ENCODE measurements at places on chromosomes 12 and 14.

DNA sequence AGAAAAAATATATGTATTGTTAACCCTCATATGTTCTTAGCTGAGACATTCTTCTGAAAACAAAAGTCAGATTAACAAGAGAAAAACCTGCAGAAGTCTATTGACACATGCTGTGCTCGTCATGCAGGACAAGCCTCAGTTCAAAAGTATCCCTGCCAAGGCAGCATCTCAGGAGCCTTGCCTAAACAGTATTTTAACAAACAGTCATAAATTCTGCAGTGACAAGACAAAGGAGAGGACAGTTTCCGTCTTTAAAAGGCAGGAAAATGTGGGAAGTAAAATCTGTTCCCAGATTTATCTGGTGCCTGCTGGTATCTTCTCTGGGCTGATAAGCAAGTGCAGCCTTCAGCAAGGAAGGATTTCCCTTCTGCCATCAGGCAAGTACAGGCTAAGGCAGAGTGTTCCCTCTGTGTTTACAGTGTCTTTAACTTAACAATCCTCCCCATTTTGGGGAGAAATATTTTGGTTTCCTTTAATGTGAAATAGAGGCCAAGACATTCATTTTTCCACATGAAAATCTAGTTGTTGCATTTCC is 480.2 kb upstream of the CCDC196 start:
- DNase-seq, result no peak

DNA sequence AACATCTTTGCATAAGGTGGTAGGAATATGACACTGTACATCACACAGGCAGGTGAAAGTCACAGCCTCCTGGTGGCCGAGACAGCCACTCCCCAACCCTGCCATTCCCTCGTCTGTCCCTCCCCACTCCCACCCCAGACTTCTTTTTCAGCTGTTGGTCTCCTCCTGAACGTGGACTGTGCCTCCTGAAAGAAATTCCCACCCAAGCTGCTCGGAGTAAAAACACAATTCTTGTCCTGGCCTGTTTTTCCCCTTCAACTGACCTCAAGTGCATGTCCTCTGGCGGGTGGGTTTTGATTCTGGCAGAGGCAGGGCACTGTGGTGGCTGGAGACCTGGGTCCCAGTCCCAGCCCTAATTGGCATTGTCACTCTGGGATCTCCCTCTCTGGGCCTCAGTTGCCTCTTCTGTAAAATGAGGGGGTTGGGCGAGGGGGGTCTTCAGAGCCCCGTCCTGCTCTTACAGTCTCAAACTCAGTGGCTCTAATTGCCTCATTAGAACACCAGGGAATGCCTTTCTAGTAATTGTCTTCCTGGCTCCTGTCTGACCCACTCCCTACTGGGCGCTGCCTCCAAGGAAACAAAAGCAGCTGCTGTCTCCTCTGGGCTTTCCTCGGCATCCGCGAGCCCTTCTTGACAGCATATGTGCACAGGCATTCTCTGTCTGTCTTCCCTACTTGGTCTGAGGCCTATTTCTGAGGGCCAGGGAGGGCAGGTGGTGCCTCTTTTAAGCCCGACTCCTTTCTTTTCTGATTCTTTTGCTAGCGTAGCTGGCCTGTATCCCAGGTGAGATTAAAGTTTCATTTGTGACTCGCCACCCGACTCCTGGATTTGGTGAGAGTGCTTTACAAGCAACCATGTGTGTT is 186.6 kb upstream of the RMST start:
- DNase-seq, result peak; percentile 85

DNA sequence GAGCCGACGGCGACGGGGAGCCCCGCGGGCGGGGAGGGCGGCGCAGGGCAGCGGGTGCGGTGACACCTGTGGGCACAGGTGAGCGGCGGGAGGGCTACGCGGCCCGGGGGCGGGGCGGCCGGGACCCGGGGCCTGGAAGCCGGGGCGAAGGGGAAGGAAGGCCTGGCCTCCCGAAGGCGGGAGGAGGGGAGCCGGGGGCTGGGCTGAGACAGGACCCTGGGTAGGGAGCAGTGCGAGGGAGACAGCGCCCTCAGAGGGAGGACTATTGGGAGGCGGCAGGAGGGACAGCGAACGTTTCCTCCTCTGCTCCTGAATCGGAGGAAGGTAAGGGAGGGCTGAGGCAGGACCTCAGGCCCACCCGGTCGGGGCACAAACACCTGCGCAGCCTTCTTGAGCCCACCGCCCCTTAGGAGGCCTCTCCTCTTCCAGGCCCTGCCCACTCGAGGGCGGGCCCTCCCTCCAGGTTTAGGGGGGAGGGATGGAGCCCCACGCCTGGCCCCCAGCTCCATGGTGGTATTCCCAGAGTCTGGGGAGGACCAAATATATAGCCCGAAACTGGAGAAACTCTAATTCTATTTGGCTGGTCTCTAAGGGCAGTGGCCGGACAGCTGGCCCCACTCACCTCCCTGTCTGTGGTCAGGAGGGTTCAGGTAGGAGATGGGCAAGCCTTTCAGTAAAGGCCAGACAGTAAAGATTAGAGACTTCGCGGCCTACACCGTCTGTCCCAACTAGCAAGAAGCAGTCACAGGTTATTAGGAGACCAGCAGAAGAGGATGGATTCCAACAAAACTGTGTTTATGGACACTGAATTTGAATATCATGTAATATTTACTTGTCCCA is 509 bp downstream of the PLEKHG6 start:
- no peak for DNase-seq

DNA sequence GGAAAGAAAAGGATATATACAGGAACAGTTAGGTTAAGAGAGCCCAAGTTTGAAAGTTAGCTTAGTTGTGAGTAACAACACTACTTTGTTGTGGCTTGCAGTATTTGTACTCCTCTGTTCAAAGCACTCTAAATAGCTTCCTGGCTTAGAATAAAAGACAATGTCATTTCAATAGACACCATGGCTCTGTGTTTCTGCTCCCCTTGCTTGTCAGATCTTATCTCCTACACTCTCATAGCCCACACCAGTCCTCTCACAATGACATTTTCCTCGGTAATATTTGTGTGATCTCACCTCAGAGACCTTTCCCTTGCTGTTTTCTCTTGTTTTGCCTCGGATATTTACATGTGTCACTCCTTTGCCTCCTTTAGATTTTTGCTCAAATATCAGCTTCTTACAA is 418.4 kb downstream of the MDGA2 start:
- DNase-seq, result no peak

GRCh38 chr14:56953884-56954283 is 143.6 kb upstream of the OTX2 start:
- DNase-seq, result no peak

GRCh38 chr12:75471902-75472890 is 8.4 kb upstream of the GLIPR1 start:
- DNase-seq, result no peak

GRCh38 chr14:31941487-31941886 is 135.6 kb upstream of the ARHGAP5 start:
- DNase-seq, result no peak

DNA sequence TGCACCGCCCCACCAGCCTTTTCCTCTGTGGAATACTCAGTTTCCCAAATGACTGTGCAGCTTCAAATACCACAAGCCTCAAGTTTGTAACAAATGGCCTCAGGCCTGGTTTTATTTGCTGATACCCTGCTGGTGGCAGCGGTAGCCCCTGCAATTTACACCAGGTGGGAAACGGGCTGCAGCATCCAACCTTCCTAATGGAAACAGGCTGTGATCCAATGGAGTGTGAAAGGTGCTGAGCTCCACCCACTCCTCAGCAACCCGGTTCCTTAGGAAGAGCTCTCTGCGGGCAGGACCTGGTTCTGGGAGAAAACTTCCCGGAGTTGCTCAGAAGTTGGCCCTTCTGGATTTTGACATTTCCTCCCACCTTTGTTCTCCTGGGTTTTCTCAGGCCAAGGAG is 41.7 kb upstream of the LTA4H start:
- DNase-seq, result no peak

- no peak for DNase-seq
Measured at GRCh38 chr14:53153702-53154112, 584 bp upstream of the DDHD1 start.

Measured in NCI-H526 (cell line).